Neural progenitor cell (in vitro differentiated cells): ENCODE measurements at places on chromosomes 1 and 21.

GRCh38 chr1:182118851-182119250 lies 57.3 kb upstream of the ZNF648 start:
- DNase-seq = no peak

- DNase-seq = no peak
These were observed 52.7 kb upstream of the EIF4G3 start for GRCh38 chr1:21229246-21230000.

DNA sequence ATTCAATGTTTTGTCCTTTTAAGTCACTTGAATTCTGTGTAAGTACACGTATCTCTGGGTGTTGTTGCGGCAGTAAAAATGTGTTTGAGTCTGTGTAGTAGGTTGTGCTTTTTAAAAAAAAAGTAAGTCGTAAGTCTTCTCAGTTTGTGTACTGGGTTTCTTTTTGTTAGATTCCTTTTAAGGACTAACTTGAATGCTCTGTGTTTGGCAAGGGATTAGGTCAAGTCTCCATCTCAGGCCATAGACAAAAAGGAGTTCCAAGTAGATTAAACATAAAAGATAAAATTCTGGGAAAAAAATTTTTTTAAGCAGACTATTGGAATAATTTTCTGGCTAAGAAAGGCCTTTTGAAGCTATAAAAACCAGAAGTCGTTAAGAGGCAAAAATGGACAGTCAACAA lies 113.1 kb downstream of the ATP5PO start:
- no peak for DNase-seq

- no peak for DNase-seq
These were observed 94.6 kb downstream of the ZC3H11B start for GRCh38 chr1:219518168-219518906.

DNA sequence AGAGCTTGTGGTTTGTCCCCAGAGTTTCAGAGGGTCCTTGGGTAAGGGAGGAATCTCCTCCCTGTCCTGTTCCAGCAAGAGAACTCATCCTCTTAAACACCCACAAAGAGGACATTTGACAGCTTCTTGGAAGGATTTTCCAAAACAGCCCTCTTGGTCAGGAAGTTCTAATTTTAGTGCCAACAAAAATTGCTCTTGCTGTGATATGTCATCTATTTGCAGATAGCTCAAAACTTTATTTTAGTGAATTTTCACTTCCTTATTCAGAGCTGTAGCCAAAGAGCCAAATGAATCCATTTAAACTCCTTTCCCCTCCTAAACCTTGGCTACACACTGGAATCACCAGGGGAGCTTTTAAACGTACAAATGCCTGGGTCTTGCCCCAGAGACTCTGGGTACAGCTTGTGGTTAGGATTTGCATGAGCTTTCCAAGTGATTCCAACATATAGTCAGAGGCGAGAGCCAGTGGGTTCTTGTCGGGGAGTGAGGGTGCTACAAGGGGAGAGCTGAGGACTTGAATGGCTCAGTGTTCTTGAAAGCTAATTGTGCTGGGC lies 11.8 kb upstream of the RASSF5 start:
- no peak for DNase-seq
